ENCODE measurements at places on chromosomes 7 and 10. TPM values are rescaled to one million over a fixed set of nuclear protein-coding genes. Genes with fewer than 3 reads are reported as not detected.

DNA sequence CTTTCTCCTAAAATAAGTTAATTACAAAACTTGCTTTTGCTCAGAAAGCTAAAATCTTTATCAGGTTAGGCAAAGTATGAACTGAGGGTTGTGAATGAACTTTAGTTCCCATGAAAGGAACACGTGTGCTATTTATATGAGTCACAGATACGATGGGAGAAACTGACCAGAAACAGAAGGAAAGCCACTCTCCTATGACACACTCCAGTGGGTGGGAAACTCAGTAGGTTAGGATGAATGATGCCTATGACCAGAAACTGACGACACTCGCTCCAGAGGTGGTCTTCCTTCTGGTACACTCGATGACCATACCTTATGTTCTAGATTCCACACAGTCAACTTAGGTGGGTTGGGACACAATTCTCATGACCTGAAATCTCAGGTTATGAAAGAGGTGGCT, 215.7 kb upstream of the INHBA start:
- H3K36me3 ChIP-seq, result no peaks in the 10 kb centered on the region
- H3K4me1 ChIP-seq, result no peaks in the 10 kb centered on the region
- no peak overlapping the region for H3K4me3 ChIP-seq
- DNase-seq, result no peak
- H3K27ac ChIP-seq, result no peak overlapping the region
- no peaks in the 10 kb centered on the region for H3K27me3 ChIP-seq

DNA sequence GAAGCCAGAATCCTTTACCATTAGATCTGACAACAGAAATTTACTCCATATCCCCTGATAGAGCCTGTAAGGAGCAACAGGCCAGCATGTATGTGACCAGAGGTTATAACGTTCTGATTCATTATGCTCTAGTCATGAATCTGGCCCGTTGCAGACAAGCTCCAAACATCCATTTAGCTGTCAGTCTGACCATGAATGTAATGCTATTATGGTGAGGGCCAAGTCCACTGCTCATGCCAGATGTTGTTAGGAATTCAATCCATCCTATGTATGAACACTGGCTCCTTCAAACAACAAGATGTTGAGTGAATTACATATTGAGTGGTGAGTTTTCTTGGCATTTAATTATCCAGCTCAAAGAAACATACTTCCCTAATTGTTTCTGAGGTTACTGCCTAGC, 610.1 kb upstream of the ANKRD30A start:
- no peak overlapping the region for H3K27ac ChIP-seq
- no peaks in the 10 kb centered on the region for H3K27me3 ChIP-seq
- no peak for DNase-seq
- no peak overlapping the region for H3K4me3 ChIP-seq
- no peaks in the 10 kb centered on the region for H3K36me3 ChIP-seq
- H3K4me1 ChIP-seq, result no peaks in the 10 kb centered on the region

DNA sequence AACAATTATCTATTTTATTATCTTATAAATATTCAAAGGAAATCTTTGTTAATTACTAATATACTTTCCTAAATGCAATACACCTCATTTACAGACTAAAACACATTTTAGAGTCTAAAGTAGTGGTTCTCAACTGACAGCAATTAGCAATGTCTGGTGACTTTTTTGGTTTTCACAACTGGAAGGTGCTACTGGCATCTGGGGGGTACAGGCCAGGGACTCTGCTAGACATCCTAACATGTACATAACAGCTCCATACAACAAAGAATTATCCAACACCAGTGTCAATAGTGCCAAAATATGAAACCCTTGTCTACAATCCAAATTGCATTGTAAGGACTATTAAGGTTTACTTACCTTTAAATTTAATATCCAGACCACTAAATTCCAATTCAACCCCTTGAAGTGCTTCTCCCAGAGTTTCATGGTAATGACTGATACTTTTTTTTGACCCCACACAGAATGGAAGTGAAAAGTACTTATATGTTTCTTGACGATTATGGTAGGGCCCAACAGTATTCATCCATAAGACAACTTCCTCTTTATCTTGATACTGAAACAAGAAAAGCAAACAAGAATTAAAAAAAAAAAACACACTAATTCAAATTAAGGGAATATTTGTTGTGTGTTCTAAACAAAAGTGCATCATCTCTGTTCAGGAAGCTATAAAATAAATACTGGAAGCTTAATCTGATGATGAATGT, 10.4 kb downstream of the TM9SF3 start:
- no peak overlapping the region for H3K27ac ChIP-seq
- H3K27me3 ChIP-seq, result no peaks in the 10 kb centered on the region
- no peak overlapping the region for H3K4me3 ChIP-seq
- H3K36me3 ChIP-seq, result peaks cover 4% of the 10 kb centered on the region
- no peak for DNase-seq

LRIT1 gene
- not detected for total RNA-seq

All from CD8-positive, alpha-beta memory T cell (primary cell).